Heart right ventricle (tissue), 16 donors: ENCODE measurements at places on chromosomes 16 and 17. TPM values are rescaled to one million over a fixed set of nuclear protein-coding genes. Genes with fewer than 3 reads are reported as not detected.

Gene DNAJA3
- 76.7 TPM for total RNA-seq

Gene MYH13
- not detected for total RNA-seq

Gene JPT1
- total RNA-seq, result 13.2 TPM

Gene MPO
- 0.21 TPM for total RNA-seq

Gene GLP2R
- 0.09 TPM for total RNA-seq

Gene WNK4
- total RNA-seq, result not detected

Gene IRX3
- 74.1 TPM for total RNA-seq

Gene CPHXL2
- not detected for total RNA-seq

Gene ABCA9
- 6.3 TPM for total RNA-seq

Gene CCL11
- total RNA-seq, result 1.1 TPM

DNA sequence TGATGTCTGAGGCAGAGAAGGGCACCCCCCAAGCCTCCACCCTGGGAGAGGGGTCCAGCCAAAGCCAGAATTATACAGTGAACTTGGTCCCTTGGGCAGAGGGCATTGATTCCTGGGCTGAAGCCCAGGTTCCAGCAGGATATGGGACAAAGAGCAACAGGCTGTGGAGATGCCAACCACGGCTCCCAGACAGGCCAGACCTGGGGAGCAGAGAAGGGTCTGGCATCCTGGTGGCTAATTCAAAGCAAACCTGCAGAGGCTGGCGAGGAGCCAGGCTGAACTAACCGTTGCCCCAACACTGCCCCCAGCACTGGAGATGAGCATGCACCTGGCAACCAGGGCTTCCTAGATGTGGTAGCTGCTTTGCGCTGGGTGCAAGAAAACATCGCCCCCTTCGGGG, 3.0 kb downstream of the CES3 start:
- DNase-seq, result no peak

- peak; percentile 63 for DNase-seq
These were observed 1.4 kb upstream of the CEMP1 start for GRCh38 chr16:2532494-2533141.

GRCh38 chr16:83187405-83187804, 560.6 kb downstream of the CDH13 start:
- no peak for DNase-seq

DNA sequence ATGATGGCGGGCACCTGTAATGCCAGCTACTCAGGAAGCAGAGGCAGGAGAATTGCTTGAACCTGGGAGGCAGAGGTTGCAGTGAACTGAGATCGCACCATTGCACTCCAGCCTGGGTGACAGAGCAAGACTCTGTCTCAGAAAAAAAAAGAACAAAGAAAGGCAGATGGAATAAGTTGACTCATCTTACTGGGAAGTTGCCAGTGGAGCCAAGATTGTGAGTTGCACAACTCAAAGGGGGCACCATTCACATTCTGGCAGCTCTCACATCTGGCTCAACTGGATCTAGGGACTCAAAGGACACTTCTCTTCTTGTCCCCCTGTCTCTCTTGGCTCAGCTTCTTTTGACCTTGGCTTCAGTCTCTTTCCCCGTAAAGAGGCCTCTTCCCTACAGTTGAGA, 53.7 kb upstream of the ETV4 start:
- DNase-seq, result no peak

GRCh38 chr17:44761932-44762810, 3.4 kb downstream of the ADAM11 start:
- DNase-seq, result no peak

- DNase-seq, result no peak
These were observed 154.8 kb upstream of the CDH5 start for GRCh38 chr16:66211651-66212050.

DNA sequence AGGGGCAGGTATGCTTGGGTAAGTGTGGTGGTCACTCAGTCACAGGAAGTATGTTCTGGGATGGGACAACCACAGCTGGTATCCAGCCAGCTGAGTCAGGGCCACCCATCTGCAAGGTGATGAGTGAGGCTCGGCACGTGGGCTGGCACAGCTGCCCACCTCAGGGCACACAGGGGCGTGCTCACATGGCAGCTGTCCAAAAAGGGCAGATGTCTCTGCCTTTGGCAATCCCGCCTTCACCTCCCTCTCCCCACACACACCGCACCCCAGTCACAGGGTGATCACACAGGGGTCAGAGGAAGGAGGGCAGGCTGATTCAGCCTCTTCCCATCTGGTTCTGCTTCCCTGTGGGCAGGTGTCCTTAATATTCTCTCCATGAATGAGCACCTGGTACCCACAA, 85.9 kb upstream of the TOB1 start:
- DNase-seq, result no peak

- no peak for DNase-seq
These were observed 74.7 kb upstream of the CIBAR2 start for GRCh38 chr16:85187002-85187401.

DNA sequence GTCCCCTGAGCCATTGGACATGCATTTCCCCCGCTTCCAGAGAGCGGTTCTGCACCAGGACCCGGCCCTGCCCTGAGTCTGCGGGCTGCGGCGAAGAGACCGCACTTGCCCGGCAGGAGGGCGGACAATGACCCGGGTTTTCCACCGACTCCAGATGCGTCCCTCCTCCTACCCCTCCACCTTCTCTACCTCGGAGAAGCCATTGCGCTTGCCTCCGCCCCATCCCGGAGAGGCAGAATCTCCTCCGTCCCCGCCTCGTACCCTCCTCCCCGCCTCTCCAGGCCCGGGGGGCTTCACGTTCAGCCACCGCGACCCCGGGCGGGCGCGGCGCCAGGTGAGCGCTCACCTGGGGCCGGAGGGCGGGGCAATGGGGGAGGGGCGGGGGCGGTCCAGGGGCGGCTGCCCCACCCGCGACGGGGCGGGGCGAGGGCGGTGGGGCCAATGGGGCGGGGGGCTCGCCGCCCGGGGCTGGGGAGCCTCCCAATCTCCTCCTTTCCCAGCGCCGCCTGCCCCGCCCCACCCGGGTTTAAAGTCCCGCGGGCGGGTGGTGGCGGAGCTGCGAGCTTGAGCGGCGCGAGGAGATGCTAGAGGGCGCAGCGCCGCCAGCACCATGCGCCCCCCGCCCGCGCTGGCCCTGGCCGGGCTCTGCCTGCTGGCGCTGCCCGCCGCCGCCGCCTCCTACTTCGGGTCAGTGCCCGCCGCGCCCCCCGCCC, at the start of gene WNT9B:
Gene WNT9B, plus strand, starts transcription at position 555 of the 713 bp plus-strand sequence. Its CDS starts 56 bp downstream, at position 611.
- DNase-seq, result no peak

DNA sequence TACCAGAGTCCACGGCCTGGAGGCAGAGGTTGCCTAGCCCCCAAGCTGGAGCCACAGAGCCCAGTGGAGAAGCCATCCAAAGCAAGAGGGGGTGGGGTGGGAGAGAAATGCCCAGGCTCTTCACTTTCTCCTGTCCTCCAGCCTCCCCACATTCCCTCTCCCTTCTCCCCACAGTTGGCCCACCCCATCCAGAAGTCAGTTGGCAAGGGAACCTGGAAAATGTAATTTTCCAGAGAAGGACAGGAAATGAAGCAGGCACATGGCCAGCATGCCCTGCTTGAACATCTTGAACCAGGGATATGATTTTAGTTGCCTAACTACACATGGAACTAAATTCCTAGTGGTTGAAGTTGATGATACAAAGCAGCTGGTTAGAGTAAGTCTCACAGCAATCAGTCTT, 73.3 kb upstream of the IRX6 start:
- no peak for DNase-seq

DNA sequence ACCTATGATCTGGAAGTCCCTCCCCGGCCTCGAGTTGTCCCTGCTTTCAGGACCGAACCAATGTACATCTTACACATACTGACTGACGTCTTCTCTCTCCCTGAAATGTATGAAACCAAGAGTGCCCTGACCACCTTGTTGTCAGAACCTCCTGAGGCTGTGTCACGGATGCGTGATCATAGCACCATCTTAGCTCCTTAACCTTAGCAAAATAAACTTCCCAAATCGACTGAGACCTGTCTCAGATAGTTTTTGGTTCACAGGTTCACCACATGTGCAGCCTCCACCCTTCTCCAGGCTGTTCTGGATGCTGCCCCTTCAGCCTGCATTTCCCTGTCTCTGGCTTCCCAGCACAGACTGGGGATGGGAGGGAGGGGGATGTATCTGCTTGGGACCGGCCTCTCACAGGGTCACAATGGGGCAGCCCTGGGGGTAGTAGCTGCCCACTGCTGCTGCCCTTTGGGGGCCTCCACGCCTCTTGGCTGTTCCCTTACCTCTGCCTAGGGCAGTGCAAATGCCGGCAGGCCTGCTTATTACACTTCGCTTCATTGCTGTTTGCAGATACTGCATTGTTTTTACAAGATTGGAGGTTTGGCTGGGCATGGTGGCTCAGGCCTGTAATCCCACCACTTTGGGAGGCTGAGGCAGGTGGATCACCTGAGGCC, 69.8 kb downstream of the NT5M start:
- no peak for DNase-seq

DNA sequence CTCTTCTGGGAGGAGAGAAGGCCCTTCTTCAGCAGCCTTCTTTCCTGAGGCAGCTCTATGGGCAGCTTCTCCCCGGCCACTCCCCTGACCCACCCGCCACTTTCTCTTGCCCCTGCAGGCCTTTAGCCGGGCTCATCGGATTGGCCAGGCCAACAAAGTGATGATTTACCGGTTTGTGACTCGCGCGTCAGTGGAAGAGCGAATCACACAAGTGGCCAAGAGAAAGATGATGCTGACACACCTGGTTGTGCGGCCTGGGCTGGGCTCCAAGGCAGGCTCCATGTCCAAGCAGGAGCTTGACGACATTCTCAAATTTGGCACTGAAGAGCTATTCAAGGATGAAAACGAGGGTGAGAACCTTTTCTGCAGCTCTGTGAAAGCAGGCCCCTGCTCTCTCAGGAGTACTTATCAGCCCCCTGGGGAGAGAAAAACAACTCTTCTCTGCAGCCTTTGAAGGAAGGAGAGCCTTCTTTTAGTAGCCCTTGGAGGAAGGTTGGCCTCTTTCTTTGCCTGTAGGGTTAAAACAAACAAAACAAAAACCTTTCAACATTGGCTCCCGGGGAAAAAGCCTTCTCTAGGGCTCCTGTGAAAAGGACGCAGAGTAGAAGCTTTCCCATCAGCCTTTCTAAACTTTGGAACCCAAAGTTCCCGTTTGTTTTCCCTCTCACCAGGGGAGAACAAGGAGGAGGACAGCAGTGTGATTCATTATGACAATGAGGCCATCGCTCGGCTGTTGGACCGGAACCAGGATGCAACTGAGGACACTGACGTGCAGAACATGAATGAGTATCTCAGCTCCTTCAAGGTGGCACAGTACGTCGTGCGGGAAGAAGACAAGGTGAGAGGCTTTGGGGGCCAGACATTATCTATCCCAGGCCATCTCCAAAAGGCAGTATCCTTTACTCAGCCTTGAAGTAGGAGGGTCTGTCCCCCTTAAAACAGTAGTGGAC, 12.7 kb downstream of the RNF227 start:
- no peak for DNase-seq

DNA sequence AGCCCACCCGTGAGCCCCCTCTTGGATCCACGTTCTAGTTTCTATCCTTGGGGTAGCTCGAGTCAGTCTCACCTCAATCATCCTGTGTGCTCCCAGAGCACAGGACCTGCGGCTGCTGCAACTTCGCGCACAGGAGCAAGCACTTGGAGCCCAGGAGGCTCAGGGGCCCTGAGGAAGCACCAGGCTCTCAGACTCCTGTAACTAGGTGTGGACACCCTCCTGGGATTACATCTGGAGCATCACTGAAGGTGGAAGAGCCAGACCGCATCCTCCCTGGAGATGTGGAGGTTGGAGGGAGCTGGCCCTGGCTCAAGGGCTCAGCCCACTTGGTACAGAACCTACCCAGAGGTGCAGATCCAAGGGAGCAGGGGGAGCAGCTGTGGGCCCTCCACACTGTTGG, 2.7 kb downstream of the HBQ1 start:
- no peak for DNase-seq

DNA sequence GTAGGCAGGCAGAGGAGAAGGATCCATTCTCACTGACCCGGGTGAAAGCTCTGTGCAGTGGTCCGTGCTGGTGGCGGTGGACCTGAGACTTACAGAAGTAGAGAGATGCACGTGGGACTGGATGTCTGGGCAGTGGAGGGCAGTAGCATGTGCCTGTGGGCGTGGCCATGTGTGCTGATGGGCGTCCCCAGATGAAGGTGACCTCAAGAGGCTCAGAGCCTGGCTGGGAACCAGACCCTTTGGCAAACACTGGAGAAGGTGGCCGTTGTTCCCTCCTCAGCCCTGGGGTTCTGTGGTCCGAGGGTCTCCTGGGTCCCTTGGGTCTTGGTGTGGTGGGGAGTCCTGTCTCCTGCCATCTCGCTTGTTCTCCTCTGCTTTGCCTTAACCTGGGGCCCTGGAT, 15.6 kb downstream of the WSCD1 start:
- no peak for DNase-seq

- DNase-seq, result no peak
These were observed 335.3 kb downstream of the SOX9 start for GRCh38 chr17:72456075-72456474.

GRCh38 chr17:47914306-47914948, 18.4 kb downstream of the SP2 start:
- DNase-seq, result no peak

DNA sequence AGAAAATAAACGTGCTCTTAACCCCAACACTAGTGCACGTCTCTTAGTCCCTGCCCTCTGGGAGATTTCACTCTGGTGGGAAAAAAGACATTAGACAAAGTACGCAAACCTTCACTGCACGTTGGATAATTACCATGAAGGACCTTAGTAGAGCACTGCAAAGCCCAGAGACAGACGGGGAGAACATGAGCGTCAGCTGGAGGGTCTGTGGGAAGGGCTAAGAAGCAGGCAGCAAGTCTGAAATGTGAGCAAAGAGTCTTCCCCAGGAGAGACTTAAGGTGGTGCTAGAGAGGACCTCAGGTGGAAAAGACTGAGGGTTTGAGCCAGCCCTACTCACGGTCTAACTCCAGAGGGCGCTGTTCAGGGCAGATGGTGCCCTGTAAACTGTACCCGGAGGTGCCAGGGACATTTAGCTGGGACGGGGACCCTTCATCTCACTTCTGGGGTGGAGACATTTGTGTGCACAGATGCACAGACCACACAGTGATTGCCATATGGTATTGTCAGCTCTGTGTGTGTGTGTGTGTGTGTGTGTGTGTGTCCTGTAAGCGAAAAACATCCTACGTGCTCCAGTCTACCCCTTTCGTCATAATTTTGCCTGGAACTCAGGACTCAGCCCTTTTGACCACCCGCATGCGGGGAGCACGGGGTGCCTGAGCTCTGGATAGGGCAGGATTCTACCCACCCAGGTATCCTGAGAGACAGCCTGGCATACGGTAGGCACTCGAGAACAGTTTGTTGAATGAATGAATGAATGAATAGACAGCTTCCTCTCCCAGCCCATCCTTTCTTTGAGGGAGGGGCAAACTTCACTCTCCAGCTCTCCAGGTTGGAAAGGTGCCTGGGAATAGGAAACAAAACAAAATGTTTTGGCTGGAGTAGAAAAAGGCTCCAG, 10.1 kb upstream of the STAC2 start:
- DNase-seq, result no peak

- DNase-seq, result no peak
These were observed 259.8 kb upstream of the MON1B start for GRCh38 chr16:76931186-76931585.
